AG10803 (cell line): ENCODE measurements at places on chromosomes 3 and 15.

DNA sequence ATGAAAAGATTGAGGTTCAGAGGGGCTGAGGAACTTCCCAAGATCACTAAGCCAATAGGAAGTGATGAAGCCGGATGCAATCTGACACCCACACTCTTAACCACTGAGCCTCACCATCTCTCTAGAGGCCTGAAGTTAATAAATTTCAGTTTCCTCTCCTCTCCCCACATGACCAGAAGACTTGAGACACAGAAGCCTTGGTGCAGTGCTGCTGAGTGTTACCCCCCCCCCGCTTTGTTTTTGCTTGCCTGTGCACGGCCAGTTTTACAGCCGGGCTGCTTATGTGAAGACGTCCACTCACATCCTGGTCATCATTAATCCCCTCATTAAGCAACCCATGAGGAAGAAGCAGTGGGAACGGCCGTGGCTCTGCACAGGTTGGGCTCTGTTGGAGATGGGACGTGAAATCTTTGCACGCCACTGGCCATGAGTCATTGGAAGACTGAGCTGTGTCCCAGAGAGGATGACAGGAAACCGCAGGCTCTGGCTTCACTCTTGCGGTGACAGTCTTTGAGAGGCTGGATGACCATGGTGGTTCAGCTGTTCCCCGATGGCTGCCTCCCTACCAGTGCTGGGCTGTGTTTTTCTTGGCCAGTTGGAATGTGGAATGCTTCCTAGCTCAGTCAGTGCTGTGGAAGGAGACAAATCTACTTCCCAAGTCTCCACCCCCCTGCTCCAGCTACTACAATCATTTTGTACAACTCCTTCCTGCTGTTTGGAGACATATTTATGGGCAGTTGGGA lies 232.6 kb upstream of the LRTM1 start:
- peak; percentile 100 for DNase-seq

- peak; percentile 16 for DNase-seq
Measured at GRCh38 chr3:15081960-15082664, 16.8 kb downstream of the RBSN start.

DNA sequence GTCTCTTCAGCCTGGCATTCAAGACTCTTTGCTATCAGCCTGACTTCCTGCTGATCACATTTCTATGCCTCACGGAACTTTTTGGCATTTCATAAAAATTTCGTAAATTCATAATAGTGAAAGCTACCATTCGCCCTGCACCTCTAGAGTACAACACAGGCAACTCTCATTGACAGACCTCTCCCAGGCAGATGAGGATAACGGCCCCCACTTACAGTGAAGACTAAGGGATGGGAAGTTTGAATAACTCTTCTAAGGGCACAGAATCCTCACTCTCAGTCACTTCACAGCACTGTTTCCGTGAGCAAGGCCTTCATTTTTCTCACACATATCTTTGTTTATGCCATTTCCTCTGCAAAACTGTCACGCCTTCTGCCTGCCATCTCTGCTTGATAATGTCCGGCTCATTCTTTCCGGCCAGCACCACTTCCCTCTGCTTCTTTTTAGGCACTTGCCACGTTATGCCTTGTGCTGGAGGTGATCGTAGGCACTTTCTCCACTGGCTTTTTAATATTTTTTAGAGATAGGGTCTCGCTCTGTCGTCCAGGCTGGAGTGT lies 224.1 kb upstream of the HES1 start:
- DNase-seq, result no peak

- DNase-seq, result peak; percentile 68
Measured at GRCh38 chr15:28123408-28124023, 24.4 kb upstream of the OCA2 start.

DNA sequence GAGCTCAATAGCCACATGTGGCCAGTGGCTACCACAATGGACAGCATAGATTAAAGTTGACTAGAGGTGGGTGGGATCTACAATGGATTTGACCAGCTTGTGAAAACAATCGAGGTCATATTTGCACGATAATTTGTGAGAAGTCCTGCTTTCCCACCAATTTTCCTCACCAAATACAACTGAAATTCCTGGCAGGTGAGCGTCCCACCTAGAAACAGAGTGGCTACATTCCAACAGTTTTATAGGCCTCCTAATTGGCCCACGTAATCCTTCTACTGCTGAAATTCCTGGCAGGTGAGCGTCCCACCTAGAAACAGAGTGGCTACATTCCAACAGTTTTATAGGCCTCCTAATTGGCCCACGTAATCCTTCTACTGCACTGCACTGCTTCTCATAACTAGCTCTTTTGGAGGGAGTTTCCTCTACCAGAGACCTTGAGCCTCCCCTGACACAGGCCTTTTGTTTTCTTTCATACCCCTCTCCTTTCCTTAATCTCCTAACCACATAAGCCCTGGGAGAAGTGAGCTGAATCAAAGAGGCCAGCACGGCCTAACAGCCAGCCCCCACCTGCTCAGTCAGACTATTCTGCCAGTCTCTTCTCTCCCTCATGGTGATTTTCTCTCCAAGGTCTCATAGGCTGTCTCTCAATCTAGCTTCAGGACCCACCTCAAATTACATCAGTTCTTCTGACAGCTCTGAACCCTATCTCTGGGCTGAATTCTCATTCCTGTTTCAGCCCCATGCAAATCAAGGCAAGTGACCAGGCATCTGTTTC lies 80.2 kb downstream of the BFSP2 start:
- DNase-seq, result no peak

GRCh38 chr15:69314736-69315135 lies 16.0 kb downstream of the PAQR5 start:
- no peak for DNase-seq

DNA sequence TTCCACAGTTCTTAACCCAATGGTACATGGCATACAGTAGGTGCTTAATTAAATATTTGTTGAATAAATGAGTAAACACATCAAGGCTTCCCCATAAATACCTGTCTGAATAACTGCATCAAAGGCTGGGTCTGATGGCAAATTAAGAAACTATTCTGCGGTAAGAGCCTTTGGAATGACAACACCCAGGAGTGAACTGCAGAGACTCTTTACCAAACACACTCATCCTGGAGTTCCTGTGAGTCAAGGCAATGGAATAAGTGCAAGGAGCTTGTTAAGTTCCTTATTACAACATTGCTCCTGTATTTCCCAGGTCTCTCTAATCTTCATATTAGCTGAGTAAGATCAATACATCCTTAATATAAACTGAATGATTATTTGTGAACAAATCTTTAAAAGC lies 119.9 kb upstream of the STT3B start:
- DNase-seq, result peak; percentile 56

DNA sequence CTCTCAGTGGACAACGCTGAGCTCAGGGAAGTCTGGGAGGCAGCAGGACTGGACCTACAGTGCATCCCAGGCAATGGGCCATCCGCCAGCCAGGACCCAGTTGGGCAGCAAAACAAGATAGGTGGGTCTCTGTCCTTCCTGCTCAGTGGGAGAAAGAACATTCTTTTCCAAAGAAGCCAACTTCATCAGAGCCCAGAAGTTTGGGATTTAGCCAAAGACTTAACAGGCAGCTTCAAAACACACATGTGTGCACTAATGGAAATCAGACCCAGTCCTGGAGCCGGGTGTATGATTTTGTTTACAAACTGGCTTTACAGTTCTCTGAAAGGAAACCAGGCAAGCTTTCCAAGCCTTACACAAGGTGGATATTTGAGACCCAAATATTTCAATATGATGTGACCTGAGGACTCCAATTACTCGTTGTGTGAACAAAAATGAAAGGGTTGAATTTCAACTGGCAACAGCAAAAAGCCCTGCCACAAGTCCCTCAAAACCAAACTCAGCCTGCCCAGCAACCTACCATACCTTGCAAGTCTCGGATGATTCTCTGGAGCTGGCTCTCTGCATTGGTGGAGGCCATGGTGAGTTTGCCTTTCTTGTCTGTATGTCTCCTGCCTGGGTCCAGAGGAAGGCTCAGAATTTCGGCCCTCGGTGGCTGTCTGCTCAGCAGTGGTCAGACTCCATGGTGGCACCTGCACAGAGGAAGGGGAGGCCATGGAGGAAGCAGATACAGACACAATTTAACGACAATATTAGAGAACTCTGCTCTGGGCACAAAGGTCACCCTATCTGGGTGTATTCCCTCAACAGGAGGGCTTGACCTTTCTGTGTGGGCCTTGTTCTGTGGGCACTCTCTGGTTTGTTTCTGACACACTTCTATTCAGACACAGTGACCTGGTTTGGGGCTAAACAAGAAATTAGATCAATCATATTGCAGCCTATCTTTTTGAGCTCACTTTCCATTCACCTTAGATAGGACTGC lies 11.0 kb downstream of the FYCO1 start:
- peak; percentile 84 for DNase-seq

- no peak for DNase-seq
Measured at GRCh38 chr3:62669161-62669560, 206.1 kb downstream of the CADPS start.

GRCh38 chr3:185658504-185658912 lies 72.4 kb downstream of the SENP2 start:
- peak; percentile 100 for DNase-seq

- DNase-seq, result no peak
Measured at GRCh38 chr3:83457551-83457950, 1501.2 kb upstream of the CADM2 start.

GRCh38 chr3:126998728-126999127 lies 15.8 kb downstream of the PLXNA1 start:
- no peak for DNase-seq

GRCh38 chr3:107309312-107309711 lies 67.9 kb upstream of the CCDC54 start:
- DNase-seq, result no peak

DNA sequence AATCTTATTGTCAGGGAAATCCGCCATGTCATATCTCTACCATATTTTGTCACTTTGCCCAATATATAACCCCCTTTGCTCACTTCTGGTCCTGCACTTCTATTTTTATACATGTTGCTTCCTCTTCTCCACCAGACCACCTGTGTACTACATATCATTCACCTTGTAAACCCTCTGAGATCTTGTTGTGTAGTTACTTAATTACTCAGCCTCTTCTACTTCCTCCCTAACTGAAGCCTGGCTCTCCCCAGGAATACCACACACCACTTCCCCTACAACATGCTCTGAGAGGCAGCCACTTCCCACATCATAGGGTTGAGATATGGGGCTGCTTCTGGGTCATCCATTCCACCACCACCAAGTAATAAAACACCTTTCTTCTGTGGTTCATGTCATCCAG lies 10.0 kb downstream of the HEXA start:
- DNase-seq, result no peak

DNA sequence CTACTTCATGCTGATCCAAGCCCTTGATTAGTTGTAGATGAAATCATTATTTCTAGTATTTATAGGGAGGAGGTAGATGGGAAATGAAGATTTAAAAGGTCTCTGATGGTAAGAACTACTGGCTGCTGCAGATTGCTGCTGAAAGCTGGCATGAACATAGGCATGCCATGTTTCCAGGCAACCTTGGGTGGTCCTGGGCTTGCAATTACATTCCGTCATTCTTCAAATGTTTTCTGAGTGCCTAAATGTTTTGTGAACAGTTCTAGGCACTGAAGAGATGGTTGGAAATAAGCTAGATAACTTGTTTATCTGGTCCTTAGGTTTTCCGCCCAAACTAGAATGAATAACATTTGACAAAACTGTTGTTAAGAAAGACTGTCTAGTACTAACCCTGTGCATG lies 95.8 kb downstream of the KCNAB1 start:
- peak; percentile 30 for DNase-seq

- DNase-seq, result no peak
Measured at GRCh38 chr3:50125541-50126286, 29.4 kb upstream of the SEMA3F start.

- peak; percentile 50 for DNase-seq
Measured at GRCh38 chr15:38260077-38260476, 7.4 kb downstream of the SPRED1 start.

- peak; percentile 47 for DNase-seq
Measured at GRCh38 chr3:185250247-185250646, 3.6 kb downstream of the EHHADH start.

DNA sequence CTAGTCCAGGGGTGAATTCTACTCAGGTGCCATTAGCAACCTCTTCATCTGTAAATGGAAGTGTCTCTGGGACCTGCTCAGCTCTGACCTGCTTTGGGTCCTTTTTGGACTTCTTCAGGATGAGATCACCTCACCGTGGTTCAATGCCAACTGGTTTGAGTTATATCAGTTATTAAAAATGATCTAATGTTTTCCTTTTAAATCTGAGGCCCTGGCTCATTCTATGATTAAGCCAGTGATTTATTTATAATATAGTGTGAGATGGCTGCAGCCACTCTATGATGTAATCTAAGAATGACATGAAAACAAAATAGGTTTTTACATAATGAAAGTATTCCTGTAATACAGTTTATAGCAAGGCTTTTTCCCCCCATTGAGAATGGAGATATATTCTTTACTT lies 79.4 kb downstream of the LPP start:
- DNase-seq, result peak; percentile 35

- DNase-seq, result peak; percentile 45
Measured at GRCh38 chr3:156449710-156450574, 105.0 kb downstream of the SSR3 start.

DNA sequence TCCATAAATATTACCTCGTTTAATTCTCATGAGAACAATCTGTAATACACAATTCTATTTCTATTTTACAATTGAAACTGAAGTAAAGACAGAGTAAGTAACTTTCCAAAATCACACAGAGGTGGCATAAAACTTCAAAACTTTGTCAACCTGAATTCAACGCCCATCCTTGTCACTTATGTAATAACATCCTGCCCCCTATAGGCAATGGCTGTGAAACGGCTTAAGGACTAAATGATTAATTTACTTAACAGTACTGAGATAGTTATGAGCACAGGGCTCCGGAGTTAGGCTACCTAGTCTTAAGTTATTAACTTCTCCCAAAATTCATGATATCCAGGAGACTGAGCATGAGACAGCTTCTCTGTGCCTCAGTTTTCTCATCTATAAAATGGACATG lies 293.1 kb upstream of the CHRM5 start:
- DNase-seq, result peak; percentile 46

DNA sequence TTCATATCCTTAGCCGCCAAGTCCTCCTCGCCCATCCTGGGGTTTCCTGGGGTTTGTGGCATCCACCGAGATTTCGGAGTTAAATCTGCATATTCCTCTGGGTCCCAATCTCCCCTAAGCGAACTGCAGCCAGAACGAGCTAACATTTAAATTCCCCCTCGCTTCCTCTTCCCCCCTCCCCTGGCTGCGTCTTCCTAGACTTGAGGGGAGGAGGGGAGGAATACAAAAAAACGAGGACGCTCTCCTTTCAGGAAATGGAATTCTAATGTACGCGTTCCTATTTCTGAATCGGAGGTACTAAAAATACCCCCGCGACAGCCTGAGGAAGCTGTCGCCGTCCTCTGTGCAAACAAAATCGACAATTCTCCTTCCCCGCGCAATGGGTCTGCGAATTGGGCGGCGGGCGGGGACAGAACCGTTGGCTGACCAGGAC lies 5.6 kb downstream of the FEZF2 start:
- DNase-seq, result no peak
